ENCODE measurements at places on chromosomes 4 and X.

DNA sequence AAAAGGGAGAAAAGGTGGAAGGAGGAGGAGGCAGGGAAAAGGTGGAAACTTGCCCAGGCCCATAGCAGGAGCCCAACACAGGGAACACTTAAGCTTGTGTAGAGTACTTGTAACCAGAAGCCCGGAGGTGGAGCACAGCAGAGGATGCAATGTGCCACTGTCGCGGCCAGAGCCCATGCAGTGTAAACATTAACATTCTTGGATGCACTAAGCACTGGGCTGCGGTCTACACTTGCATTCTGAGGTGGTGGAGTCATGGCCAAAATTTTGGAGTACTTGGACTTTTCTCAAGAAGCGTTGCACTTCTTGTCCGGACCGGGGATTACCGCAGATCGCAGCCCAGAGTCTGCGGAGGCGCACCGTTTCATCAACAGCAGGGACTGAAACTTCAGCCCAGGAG lies 4.5 kb upstream of the RHOXF1 start:
- DNase-seq: no peak

DNA sequence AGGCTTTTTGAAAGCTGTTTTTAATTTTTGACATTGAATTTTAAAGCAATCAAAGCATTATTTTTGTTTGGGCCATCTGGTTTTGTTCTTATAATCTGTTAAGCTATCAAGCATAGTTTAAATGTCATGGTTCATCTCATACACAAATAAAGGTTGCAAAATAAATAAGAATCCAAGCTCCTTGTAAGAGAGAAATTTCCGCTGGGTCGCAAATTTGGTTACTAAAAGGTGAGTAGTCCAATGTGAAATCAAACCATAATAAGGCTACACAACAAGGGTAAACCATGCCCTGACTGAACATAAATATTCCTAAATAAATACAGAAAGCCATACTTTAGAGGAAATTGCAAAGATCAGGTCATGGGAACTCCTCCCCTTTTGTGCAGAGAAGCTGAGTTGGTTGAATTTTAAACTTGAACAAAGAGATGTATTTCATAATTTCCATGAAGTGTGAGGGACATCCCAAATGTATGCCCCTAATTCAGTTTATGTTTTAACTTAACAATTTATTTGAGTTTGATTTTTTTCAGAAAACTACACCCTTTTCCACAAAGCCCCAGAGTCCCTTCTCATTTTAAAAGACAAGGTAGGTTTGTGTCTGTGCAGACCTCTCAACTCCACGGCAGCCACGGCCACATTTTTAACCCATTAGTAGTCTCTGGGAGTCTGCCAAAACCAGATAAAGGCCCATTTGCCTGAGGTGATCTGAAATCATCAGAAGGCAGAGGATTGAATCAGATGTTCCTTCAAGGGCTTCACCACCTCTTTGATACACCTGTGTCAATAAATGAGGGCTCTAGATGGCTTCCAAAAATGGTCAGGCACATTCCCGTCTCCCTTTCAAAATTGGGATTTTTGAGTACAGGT lies 85.2 kb downstream of the PLAC1 start:
- no peak for DNase-seq

DNA sequence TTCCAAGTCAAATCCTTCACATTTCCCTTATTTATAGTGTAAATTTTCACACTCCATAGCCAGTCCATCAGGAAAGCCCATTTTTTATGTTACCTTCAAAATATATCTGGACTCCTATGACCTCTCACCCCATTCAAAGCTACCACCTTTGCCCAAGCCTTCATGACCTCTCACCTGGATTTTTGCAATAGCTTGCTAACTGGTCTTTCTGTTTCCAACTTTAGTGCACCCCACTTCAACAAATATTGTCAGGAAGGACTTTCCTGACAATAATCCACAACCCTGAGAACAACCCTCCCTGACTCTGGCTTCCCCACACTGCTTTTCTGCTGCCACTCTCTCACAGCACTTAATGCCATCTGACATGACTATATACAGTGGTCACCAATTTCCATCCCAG lies 33.4 kb downstream of the ASIC5 start:
- no peak for DNase-seq

DNA sequence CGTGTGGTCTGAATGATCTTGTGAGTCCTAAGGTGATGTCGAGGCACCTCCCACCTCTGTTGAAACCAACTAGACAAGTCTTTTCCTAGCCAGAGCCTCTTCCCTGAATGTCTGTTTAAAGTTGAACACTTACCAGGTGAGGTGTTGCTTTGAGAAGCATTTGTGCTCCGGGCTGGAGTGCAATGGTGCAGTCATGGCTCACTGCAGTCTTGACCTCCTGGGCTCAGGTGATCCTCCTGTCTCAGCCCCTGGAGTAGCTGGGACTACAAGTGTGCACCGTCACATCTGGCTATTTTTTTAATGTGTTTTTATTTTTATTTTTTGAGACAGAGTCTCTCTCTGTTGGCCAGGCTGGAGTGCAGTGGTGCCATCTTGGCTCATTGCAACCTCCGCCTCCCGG lies 18.1 kb downstream of the RNF4 start:
- no peak for DNase-seq

- no peak for DNase-seq
Measured at GRCh38 chr4:143337600-143338287, 1.1 kb downstream of the GAB1 start.

GRCh38 chr4:2220016-2220630 lies 21.8 kb downstream of the HAUS3 start:
- DNase-seq: peak; percentile 43

- no peak for DNase-seq
Measured at GRCh38 chrX:41116948-41117347, 31.7 kb downstream of the USP9X start.

DNA sequence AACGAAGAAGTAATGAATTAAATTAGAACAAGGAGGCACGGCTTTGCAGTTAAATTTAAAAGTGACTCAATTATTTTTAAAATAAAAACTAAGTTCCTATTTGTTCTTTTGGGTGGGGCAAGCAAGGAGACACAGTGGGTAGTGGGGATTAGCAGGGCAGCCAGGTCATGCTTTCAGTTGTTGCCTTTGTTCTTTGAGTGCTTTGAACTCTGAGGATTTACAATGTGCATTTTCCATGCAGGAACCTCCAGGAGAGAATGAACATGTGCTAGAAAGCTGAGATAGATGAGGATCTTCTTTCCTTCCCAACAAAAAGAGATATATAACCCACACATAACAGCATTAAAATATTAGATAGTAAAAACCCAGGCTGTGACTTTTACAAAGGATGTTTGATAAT lies 420.4 kb upstream of the CTSO start:
- DNase-seq: no peak

GRCh38 chr4:150994721-150995120 lies 20.4 kb downstream of the LRBA start:
- no peak for DNase-seq

DNA sequence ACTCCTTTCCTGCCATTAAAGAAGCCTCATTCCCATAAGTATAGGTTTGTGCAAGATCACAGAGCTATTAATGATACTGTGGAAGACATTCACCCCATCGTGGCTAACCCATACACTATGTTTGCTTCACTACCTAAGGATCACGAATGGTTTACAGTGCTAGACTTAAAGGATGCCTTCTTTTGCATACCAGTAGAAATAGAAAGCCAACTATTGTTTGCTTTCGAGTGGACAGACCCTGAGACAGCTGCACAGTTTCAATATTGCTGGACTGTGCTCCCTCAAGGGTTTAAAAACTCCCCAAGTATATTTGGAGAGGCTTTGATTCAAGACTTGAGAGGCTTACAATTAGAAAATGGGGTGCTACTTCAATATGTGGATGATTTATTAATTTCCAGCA lies 16.0 kb upstream of the PAPSS1 start:
- no peak for DNase-seq

GRCh38 chrX:12614266-12614665 lies 176.9 kb upstream of the PRPS2 start:
- no peak for DNase-seq

GRCh38 chr4:151660676-151661075 lies 100.1 kb downstream of the GATB start:
- DNase-seq: no peak

- no peak for DNase-seq
Measured at GRCh38 chrX:119503484-119503861, 35.2 kb downstream of the SLC25A5 start.

Data from HFF-Myc (cell line).